Adrenal gland (tissue), 19 donors: ENCODE measurements at places on chromosomes 5 and 9. TPM values are rescaled to one million over a fixed set of nuclear protein-coding genes. Genes with fewer than 3 reads are reported as not detected.

DNA sequence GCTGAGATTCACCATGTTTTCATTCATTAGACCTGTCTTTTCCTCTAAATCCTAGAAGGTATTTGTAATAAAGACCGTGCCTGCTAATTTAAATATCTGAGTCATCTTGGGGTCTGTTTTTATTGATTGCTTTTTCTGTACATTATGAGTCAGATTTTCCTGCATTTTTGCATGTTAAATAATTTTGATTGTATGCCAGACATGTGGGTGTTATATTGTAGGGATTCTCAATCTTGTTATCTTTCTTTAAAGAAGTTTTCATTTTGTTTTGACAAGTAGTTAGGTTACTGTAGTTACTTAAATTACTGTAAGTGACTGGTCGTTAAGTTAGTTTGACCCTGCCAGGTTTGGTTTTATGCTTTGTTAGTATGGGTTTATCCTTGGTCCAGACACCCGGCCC is 35.1 kb downstream of the EXOSC2 start:
- no peak overlapping the region for H3K27ac ChIP-seq
- H3K36me3 ChIP-seq = no peaks in the 10 kb centered on the region
- no peak for DNase-seq

CMYA5 gene
- 0.12 TPM for total RNA-seq

DNA sequence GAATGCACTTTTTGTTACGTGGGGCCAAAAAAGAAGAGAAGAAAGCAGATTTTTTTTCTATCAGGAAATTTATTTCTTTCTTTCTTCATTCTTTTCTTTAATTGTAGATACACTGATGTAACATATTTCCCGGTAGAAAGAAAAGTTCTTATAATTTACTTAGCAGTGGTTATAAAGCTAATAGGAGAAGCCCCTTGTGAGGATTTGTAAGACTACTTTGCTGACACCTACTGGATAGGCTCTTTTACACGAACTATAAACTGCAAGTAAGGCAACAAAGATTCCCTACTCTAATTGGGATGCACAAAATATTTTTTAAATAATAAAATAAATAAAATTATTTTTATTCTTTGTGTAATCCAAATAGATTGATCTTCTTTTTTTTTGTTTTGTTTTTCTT is 284.4 kb downstream of the DNAH5 start:
- H3K27me3 ChIP-seq = no peaks in the 10 kb centered on the region
- DNase-seq = no peak
- H3K4me3 ChIP-seq = no peak overlapping the region
- no peaks in the 10 kb centered on the region for H3K4me1 ChIP-seq

DNA sequence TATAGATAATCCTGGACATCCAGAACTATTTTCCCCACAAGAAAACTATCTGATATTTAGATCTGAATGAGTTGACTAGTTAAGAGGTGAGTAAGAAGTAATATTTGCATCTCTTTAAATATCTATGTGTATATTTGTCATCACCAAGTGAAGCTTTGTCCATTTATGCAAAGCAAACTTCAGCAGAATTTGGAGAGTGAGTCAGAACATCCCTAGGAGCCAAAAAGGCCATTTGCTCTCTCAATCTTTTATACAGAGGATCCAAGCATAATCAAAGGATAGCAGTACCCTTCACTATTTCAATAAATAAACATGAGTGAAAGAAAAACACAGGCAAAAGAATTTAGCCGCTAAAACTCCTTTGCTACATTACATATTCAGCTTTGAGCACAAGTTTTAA is 454.4 kb downstream of the NR2F1-AS1 start:
- H3K36me3 ChIP-seq = no peaks in the 10 kb centered on the region
- no peak overlapping the region for H3K4me3 ChIP-seq
- DNase-seq = no peak
- no peak overlapping the region for H3K27ac ChIP-seq

DNA sequence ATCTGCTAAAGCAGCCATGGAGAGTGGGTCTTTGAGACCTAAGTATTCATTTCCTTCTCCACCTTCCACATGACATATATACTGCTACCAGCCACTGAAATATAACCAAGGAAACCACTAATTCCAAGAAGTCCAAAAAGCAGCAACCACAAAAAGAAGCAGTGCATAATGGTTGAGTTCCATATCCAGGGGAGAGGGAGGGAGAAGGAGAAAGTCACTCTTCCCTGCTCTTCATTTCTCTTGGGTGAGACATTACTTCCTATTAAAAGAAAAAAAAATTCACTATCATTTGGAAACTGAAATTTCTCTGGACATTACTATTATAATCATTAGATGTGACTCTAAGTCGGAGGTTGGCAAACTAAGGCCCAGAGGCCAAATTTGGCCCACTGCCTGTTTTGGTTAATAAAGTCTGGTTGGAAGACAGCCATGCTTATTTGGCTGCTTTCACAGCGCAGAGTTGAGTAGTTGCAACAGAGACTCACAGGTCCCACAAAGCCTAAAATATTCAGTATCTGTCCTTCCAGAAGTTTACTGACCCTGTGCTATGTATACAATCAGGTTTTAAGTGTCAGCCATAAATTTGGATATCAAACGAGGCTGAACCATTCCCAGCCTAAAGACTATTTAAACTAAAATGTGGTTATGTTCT is 168.6 kb downstream of the MPDZ start:
- no peaks in the 10 kb centered on the region for H3K36me3 ChIP-seq
- no peaks in the 10 kb centered on the region for H3K27me3 ChIP-seq
- no peak overlapping the region for H3K4me3 ChIP-seq
- DNase-seq = no peak
